ENCODE measurements at places on chromosomes 5 and 9.

GRCh38 chr5:108529381-108529780 is 147.5 kb upstream of the FBXL17 start:
- DNase-seq: no peak

- DNase-seq: no peak
These were observed 136.7 kb downstream of the RGS3 start for GRCh38 chr9:113600023-113600823.

DNA sequence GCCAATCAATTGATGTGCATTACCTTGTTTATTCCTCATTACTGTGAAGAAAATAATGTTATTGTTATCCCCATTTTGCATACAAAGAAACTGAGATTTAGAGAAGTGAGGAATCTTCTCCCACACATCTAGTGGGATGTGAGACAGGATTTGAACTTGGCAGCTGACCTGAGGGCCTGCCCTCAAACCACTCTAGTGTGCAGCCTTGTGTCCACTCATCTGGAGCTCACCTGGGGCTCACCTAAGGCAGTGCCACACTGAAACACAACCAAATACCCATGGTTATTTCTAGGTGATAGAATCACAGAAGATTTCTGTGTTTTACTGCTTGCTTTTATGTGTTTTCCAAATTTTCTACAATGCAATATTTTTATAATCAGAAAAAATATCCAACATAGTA is 94.7 kb upstream of the SAP30L start:
- no peak for DNase-seq

DNA sequence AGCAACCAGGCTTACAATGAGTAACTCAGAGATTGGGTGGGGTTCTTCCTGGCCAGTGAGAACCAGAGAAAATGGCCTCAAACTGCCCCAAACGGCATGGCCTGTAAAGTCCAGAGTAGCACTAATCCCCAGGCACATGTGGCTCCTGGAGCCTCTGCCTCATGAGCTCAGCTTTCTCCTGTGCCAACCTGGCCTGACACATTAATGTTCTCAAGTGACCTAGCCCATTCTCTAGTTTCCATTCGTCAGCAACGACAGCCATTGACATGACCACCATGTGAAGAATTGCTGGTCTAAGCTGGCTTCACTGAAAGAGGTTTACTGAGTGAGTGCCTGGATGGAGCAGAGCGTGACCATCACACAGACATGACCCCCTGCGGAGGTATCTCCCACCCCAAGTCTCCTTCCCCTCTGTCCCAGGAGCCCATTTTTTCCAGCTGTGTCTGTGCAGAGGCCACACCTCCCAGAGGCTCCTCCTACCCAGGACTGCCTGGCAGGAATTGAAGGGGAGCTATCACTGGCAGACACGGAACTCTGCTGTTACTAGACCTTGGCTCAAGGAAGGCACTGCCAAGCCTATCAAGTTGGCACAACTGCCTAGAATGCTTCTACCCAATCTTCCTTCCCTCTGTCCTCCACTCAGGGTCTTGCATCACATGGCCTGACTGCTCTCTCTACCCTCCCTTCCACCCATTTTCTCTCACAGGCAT is 59.0 kb upstream of the BOD1 start:
- DNase-seq: no peak

DNA sequence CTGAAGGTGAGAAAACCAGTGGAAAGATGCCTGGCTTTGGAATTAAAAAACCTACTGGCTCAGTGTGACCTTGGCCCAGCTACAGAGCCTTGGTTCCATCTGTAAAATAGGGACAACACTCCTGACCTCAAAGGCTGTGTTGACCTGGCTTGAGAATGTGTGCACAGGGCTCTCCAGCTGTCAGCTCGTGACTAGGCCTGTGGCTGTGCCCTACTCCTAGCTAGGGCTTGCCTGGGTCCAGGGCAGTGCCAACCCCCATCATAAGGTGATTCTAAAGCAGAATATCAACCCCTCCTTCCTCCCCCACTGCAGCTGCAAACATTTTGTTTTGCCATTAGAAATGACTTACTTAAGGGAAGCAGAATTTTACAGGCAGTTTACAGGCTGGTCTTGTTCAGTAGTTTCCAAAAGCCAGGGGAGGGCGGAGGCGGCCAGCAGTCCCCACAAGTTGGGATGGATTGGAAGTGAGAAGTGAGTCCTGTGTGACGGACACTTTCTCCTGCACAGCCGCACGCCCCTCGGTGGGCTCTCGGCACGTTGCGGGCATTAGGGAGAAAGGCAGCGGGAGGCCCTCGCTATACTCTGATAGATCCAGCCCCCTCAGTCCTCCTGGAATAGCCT is 7.3 kb downstream of the PITX1 start:
- DNase-seq: no peak

DNA sequence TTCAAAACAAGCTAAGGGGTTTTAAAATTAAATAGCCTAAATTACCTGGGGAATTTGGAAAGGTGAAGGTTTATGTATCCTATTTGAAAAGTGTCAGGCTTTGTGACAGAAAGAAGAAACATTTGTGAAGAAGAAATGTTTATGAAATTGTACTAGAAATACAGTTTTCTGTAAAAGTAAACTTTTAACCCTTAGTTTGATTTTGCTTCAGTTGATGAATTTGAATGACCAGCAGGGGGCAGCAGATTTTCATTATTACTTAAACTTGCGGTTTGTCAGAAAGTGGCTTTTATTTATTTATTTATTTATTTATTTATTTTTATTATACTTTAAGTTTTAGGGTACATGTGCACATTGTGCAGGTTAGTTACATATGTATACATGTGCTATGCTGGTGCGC is 58.1 kb downstream of the NNT start:
- peak; percentile 55 for DNase-seq

DNA sequence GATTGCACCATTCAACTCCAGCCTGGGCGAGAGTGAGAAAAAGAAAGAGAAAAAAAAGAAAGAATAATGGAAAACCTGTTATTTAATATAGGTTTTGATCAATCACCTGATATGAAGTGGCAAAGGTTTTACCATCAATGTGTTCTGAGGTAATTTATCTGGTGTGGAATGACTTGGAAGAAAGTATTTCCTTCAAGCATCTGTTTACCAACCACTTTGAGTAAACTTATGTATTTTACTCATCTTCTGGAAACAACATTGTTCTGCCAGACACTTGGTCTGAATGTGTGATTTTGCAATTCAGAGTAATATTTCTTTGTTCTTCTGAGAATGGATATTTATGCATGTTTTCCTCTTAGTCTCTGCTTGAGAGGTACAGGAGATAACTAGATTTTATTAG is 24.3 kb downstream of the KIF2A start:
- no peak for DNase-seq
